Nephron progenitor cell (in vitro differentiated cells): ENCODE measurements at places on chromosomes 12 and 14.

- DNase-seq = peak; percentile 83
Observed at GRCh38 chr12:120356567-120357030, 12.4 kb downstream of the MSI1 start.

DNA sequence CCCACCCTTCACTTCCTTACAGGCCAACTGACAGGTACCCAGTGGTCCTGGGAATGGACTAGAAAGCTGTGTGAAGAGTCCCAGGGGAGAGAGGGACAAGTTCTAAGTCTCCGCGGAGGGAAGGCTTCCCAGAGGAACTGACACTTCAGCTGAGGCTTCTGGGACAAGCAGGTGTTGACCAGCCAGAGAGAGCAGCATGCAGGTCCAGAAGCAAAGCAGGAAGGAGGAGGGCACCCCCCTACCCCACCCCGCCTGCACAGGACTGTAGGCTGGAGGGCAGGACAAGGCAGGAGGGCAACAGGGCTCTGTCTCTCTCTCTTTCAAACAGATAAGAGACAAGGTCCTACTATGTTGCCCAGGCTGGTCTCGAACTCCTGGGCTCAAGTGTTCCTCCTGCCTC, 58.2 kb upstream of the CORO1C start:
- DNase-seq = no peak

DNA sequence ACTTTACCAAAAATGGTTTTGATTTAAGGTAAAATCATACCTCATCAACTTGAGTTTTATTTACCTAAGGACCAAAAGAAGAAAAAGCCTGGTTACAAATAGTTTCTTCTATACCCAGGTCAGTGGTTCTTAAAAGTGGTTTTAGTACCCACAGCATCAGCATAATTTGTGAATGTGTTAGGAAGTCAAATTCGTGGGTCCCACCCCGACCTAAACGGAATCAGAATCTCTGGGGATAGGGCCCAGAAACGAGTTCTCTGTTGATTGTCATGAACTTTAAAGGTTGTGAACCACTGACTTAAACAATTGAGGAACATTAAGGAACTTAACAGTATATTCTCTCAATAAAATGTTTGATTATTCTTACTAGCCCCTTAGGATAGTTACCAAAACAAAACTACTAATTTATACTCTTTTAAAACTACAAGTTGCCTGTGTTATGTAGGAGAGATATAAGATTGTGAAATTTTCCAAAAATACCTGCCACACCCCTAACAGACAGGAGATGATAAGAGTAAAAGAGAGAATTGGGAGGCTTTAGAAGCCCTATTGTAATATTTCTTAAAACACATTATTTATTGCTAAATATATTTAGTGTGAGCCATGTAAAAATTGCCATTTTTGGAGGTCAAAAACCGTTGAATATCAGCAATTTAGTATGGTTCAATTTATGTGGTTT, 669 bp upstream of the SLC25A21 start:
- DNase-seq = no peak

DNA sequence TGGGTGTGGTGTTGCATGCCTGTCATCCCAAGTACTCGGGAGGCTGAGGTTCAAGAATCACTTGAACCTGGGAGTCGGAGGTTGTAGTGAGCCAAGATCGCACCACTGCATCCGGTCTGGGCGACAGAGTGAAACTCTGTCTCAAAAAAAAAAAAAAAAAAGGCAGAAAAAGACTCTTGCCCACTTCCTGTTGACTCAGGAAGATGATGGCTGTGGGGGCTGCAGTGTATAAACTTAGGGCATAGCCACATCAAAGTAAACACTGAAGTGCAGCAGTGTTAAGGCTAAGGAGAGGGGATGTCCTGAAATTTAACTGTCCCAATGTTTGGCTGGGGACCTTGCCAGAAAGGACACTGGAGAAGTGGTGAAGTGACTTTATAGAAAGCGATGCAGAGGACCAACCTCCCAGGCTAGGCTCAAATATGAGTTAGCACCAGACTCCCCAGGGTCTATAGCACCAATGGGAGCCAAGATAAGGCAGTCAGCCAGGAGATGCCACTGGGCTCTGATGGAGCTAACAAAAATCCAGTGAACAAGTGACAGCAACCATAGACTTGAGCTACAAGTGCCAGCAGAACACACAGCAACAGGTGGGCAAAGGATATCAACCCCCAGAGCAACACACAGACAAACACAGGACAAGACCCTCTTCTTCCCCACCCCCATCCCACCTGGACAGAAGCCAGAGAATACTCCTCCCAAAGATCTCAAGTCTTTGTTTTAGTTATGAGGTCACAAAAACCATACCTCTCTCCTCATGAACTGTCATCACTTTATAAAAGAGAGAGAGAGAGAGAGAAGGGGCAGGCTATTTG, 28.0 kb downstream of the NELL2 start:
- DNase-seq = no peak

DNA sequence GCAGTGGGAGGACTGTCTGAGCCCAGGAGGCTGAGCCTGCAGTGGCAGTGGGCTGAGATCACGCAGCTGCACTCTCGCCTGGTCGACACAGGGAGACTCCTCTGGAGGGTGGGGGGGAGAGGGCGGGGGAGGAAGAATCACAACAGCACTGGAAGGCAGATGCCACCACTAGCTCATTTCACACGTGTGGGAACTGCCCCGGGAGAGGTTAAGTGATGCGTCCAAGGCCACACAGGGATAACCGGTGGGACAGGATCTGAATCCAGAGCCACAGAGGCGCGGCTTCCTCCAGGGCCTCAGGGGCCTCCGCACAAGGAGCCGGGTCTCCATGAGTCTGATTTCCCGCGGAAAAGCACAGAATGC, 20.8 kb downstream of the STX2 start:
- DNase-seq = no peak

DNA sequence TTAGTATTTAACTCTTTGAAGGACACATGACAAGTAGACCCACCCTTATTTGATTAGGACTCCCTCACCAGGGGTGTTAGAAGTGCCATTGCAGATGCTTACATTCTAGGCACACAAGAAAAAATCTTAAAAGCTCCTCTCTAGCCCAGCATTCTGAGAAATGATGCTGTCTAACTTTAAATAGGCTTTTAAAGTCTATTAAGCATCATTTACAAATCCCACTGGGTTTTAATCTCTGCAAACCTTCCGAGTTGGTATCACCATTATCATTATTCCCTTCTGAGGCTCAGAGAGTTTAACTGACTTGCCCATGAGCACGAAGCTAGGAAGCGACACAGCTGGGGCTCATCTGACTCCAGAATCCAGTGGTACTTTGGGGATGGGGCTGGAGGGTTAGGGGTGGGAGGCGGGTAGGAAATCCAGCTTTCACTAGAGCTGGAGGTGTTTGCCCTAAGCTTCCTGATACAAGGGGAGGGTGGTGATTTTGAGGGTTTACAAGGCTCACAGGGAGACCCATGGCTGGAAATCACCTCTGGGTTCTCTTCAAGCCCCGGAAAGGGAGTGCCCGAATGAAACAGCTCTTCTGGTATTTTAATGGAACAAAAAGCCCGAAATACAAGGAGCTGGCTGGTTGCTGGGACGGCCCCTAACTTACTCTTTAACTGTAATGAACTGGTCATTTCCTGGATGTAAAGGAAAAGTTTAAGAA, 109.2 kb upstream of the FUT8 start:
- no peak for DNase-seq

DNA sequence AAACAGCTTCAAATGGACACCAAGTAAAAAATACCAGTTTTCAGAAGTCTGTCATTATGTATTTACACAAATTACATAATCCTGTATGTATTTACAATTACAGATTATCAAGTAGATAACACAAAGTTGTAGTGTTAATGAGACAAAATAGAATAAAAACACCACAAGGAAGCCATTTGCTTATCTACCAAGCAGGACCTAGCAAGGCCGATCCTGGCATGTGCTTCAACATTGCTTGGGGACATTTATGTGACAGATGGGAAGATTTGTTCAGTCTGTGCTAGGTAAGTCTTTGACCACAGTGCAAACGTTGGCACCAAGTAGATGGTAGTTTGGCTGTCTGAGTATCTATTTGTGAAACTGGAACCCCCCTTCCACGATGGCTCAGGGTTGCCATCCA, 35.8 kb downstream of the BCAT1 start:
- DNase-seq = no peak

GRCh38 chr12:117017807-117018206, 81.4 kb downstream of the TESC start:
- DNase-seq = no peak

GRCh38 chr12:26195641-26196420, 458 bp downstream of the SSPN start:
- DNase-seq = peak; percentile 51

- peak; percentile 77 for DNase-seq
Observed at GRCh38 chr14:23094666-23095195, at the start of gene ACIN1. Gene ACIN1, minus strand, starts transcription at chr14:23095136. Its CDS starts 24 bp downstream, at chr14:23095112.

DNA sequence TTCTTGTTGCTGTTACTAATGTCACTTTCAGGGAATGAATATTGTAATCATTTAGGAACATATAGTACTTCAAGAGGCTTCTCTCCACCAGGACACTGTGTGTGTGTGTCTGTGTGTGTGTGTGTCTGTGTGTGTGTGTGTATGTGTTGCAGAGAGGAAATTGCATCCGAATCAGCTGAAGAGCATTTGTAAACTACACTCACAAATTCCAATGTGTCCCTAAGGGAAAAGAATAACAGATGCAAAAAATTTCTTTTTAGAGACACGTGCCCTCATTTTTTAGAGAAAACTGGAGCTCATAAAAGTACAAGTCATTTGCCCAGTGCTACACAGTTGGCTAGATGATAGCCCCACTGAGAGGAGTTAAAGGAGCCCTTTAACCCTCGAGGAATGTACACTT, 168.8 kb downstream of the ANO4 start:
- no peak for DNase-seq

GRCh38 chr14:64637735-64638473, 66.3 kb upstream of the PLEKHG3 start:
- DNase-seq = no peak

GRCh38 chr14:32472512-32473463, 143.7 kb downstream of the AKAP6 start:
- no peak for DNase-seq

GRCh38 chr14:76086636-76087035, 65.1 kb upstream of the GPATCH2L start:
- no peak for DNase-seq

- DNase-seq = no peak
Observed at GRCh38 chr14:55760789-55761566, 181.0 kb downstream of the KTN1 start.

DNA sequence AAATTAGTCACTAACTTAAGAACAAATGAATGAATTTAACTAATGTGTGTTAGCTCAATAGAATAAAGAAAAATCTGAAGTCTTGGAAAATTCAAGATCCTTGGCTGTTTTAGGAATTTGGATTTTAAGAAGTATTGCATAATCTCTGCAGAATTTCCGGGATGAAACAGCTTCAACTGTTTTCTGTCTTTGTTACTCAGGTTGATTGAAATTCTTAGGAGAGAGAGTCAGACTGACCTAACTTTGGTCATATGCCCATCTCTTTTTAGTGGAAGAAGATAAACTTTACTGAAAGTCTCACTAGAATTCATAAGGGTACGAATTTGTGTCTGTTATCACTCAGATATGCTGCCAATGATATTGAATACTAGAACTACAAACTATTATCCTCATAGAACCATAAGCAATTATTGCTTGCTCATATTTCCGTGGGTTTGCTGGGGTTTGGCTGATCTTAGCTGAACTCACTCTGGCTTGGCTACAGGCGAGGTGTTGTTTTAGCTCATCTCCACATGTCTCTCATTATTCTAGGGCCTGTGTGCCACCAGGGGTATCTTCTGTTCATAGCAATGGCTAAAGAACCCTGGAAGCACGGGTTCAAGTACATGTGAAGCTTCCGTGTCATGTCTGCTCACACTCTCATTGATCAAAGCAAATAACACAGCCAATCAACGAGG, 257.4 kb upstream of the NOVA1 start:
- DNase-seq = no peak

DNA sequence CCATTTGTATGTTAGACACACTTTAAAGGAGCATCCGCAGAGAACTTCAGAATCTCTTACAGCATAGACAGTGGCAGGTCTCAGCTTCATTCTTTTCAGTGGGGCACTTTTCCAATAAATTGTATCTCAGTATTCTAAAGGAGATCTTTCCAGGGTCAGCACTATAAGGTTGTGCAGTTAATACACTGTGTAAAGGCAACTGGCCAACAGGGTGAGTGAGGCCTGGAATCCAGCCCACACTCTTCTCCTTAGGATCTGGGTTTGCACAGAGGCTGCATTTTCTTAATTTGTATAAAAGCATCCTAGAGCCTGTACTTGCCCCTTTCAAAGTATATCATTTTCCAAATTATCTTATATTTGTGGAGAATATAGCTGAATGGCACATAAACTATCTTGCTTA, 94.2 kb downstream of the MYF5 start:
- DNase-seq = no peak

GRCh38 chr14:100022772-100023451, 42.3 kb upstream of the EVL start:
- DNase-seq = peak; percentile 51

GRCh38 chr12:57128519-57129247, 400 bp downstream of the LRP1 start:
- DNase-seq = peak; percentile 42
